ENCODE measurements at places on chromosomes 12 and 14.

DNA sequence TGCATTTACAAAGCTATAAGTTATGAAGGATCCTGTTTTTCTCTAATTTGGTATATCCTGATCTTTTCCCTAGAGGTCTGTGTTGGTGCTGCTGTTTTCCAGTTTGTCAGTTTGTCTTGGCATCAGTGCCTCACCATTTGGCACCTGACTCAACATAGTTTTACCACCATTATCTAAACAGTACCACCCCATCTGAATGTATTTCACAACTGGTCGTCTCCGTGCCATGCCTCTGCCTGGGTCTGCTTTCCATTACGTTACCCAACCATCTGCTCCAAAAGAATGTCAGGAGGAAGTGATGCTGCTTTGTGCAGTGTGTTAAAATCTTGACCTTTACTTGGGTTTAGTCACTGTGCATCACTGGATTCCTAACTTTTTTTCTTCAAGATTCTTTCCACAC lies 129.3 kb upstream of the RASSF8 start:
- peak; percentile 71 for DNase-seq

- DNase-seq = peak; percentile 28
Measured at GRCh38 chr14:22508150-22508457, 80.9 kb downstream of the DAD1 start.

GRCh38 chr12:62888454-62889110 lies 46.4 kb downstream of the PPM1H start:
- DNase-seq = peak; percentile 46

- no peak for DNase-seq
Measured at GRCh38 chr14:102805371-102805891, 28.2 kb downstream of the TRAF3 start.

DNA sequence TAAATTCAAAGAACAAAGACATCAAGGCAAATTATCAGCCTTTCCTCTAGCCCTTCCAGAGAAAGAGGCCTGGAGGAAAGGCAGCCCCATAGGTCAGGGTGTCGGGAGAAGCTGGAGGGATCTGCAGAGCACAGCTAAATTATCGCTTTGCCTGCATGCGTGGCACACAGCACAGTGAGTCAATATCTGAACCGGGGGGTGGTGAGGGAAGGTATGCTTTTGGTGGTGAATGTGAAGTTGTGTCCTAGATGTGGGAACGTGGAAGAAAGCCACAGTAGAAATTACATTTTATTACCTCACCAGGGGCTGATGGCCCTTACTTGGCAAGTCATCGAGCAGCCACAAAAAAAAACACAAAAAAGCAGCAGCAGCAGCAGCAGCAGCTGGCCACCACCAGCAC lies 243.2 kb downstream of the EGLN3 start:
- DNase-seq = no peak

DNA sequence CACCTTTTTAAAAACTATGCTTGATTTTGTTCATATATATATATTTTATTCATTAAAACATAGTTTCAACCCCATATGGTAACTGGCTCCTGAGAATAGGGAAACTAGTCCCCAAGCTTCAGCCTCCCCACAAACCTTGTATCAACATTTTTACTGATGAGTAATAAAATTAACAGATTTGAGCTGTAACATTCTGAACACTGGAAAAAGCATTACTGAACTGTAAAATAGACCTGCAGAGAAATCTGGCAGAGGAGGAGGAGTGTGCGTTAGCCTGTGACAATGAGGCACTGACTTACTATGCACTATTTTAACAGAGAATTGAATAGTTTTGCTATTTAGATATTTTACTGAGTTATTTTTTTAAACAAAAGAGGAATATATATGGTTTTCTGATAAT lies 43.1 kb downstream of the FRS2 start:
- DNase-seq = no peak

DNA sequence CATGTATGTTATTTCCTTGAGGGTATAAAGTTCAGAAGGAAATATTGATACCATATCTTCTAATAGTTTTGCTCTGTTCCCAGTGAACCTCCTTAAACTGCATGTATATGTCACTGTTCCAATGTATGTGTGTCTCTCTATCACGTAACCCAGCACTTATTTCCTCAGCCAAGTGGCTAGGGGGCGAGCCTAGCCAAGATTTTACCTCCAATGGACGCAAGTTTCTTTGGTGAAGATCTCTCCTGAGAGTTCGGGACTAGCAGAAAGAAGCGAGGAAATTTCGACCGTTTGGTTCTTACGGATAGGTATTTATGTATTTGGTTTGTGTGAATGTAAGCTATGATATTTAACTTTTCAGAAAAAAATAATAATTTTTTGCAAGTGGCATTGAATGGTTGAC lies 2.5 kb downstream of the SFSWAP start:
- no peak for DNase-seq
